ENCODE measurements at places on chromosomes 7 and 10.
A peak's percentile ranks its signal among the peaks of the same experiment; 100 is the strongest.

DNA sequence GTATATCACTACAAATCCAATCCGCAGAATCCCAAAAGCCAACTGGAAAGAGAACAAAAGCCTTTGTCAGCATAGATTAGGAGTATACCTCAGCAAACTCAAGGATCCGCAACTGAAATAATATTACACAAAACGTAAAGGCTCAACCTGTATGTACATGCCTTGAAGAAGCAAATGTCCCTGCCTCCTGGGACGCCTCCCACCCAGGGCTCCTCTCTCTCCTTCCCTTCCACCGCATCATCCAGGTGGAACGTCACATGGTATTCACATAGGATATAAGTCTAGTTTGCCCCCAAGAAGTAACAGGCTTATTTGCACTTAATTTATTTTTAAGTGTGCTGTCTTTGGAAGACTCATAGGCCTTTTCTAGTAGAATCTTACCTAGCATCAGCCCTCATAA lies 13.4 kb downstream of the SLC26A3 start:
- DNase-seq = no peak

GRCh38 chr7:151039850-151040548 lies 8.3 kb upstream of the ASIC3 start:
- peak; percentile 66 for DNase-seq

DNA sequence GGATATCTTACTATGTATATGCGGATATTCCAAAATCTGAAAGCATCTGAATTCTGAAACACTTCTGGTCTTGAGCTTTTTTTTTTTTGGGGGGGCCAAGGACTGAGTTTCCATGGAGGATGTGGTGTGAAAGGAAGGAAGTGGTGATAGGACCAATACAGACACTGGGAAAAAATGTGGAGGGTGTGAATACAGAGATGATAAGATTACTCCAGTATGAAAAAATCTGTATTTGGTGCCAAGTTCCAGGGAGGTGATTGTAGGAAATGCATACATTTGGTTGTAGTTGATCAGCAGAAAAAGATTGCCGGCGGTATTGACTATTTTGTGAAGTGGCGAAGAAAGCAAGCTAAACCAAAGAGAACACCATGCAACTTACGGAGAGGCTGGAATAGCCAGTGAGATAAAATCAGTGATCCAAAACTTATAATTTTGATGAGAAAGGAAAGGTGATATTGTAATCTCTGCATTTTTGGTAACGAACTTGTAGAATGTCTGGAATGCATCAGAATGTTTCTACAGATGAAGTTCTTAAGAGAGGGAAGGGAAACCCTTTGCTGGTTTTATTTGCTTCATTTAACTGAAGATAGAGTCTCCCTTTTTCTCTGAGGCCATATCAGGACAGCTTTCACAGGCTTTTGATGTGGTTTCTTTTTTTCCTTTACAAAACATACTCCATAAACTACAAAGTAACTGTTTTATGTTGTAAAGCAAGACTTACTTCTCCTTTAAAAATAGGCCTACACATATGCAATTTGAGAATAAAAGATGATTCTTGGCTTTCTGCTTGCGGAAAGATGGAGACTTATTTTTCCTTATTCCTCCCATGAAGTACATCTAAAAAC lies 6.0 kb downstream of the WDR37 start:
- no peak for DNase-seq

DNA sequence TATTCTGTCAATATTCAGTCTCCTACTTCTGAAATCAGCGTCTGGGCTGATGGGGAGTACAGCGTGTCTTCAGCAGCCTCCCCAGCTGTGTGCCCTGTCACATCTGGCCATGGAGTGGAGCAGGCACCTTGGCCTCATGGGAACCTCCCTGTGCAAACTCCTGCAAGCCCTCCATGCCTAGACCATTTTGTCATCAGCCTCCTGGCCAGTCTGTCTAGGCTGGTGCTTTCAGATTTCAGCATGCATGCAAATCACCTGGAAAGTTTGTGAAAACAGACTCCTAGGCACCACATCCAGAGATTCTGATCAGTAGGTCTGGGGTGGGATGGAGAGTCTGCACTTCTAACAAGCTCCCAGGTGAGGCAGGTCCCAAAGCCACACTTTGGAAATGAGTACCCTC lies 26.2 kb upstream of the CCSER2 start:
- DNase-seq = no peak

DNA sequence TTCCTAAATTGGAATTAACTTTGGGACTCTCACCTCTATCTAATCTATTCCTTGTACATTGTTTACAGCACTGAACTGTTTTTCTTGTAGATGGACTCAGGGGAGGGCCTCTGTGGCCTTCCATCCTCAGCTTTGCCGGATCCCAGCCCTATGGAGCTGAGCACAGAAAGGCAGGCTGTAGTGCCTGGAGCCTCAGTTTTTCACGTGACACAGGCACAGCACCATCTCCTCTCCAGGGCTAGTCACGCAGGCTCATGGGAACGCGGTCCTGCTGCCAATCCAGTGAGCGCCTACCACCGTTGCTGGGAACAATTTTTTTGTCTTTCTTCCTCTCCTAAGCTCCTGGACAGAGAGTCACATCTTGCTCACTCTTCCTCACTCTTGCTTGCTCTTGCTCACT lies 75.6 kb upstream of the DDC start:
- DNase-seq = no peak

DNA sequence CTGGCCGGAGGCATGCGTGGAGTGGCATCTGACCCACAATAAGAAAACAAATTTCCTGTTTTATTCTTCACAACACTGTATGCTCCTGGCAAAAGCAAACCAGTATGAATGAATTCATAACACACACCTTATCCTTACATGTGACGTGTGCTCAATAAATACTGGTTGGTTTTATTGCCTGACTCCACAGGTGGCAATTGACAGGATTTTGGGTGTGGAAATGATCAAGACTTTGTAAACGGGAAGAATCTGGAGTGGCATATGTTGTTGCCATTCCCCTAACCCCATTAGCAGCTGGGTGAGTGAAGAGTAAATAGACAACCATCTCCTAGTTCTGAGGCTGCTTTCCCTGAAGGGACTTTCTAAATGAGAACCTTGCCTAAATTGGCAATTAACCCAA lies 215.5 kb upstream of the AOAH start:
- no peak for DNase-seq

- no peak for DNase-seq
These were observed 61.5 kb downstream of the KCND2 start for GRCh38 chr7:120334475-120334874.

GRCh38 chr7:36037121-36037662 lies 115.9 kb upstream of the EEPD1 start:
- no peak for DNase-seq

GRCh38 chr10:132149271-132149670 lies 37.5 kb upstream of the DPYSL4 start:
- no peak for DNase-seq

DNA sequence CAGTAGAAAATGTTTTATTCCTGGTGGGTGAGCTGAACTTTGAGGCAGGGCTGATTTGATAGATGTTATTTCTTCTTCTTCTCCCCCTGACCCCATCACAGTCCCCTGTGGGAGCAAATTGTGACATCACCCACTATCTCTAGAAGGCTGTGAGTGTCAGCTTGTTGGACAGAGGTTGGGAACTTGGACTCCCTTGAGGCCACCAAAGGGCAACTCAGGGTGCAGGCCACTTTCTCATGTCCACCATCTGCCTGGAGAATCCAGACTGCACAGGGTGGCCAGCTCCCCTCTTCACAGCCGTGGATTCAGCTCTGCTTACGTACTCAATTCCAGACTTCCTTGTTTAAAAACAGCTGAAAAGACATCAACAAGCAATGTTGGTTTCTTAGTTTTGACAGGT lies 103.0 kb downstream of the LRRC18 start:
- no peak for DNase-seq

DNA sequence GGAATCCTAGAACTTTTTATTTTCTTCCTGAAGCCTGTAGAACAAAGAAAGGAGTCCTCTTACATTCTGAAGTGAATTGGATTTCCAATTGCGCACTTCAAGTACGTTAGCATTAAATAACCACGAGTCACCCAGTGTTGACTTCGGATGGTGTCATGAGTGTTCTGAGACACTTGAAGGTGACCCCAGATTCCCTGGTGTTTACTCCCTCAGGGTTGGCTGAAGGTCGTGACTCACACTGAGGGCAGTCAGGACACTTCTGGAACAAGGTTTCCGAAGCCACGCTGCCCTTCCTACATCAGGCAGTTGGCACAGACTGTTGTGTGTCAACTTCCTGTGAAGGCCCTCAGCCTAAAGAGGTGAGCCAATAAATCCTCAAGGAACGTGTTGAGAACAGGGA lies 186.6 kb upstream of the CELF2 start:
- no peak for DNase-seq

- DNase-seq = peak; percentile 51
These were observed 111.7 kb upstream of the MBL2 start for GRCh38 chr10:52883996-52884871.

GRCh38 chr7:148978091-148978490 lies 50.2 kb downstream of the PDIA4 start:
- no peak for DNase-seq

DNA sequence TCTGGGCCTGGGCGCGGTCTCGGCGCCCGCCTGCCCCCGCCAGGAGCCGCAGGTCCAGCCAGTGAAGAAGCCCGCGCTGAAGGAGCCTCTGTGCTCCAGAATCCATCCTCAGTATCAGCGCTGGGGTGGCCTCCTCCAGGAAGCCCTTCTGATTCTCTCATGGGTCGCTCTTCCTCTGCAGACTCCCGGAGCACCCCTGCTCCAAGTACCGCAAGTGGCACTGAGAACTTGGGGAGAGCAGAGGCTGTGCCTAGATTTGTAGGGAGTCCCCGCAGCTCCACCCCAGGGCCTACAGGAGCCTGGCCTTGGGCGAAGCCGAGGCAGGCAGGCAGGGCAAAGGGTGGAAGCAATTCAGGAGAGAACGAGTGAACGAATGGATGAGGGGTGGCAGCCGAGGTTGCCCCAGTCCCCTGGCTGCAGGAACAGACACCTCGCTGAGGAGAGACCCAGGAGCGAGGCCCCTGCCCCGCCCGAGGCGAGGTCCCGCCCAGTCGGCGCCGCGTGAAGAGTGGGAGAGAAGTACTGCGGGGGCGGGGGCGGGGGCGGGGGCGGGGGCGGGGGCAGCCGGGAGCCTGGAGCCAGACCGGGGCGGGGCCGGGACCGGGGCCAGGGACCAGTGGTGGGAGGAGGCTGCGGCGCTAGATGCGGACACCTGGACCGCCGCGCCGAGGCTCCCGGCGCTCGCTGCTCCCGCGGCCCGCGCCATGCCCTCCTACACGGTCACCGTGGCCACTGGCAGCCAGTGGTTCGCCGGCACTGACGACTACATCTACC lies at the start of gene ALOX5:
Gene ALOX5 (plus strand): TSS at position 641 of the 774 bp plus-strand sequence. CDS start 64 bp downstream, at position 705.
- peak; percentile 89 for DNase-seq

DNA sequence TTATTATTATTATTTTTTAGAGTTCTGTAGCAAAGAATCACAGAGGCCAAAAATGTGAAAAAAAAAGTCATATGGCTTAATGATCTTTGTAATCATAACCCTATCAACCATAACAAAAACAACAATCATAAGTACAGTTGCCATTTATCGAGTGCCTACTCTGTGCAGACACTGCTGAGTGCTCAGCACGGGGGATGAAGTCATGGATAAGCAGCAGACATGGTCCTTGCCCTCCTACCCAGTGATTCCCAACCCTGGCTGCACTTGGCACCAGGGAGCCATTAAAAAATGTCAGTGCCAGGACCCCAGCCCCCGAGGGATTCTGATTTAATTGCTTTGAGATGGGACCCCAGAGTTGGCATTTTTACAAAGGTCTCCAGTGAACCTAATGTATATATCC lies 38.2 kb downstream of the ENTPD1 start:
- no peak for DNase-seq

DNA sequence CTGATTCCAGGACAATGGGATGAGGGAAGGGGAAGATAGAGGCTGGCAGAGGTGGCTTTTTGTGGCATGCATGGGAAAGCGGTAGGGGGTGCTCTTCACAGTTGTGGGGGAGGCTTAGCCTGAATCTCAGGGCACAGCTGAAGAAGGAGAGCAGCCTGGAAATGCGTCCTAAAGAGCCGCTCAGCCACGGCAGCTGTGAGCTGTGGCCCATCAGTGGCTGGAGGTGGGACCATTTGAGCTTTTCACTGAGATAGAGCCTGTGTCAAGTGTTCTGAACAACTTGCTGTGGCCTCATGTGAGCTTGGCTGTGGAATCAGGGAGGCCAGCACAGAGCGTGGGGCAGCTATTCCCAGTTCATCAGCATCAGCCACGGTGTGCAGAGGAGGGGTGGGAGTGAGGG lies 100.3 kb upstream of the INSYN2A start:
- no peak for DNase-seq

- peak; percentile 99 for DNase-seq
These were observed at the start of gene FAM3C for GRCh38 chr7:121395961-121396757. Gene FAM3C (minus strand): TSS chr7:121396308. CDS start chr7:121382969, 13,339 bp downstream.

Data from K562 (cell line).